ENCODE measurements at places on chromosomes 6 and 20. TPM values are rescaled to one million over a fixed set of nuclear protein-coding genes. Genes with fewer than 3 reads are reported as not detected.

GRCh38 chr6:153328194-153328593 is 197.1 kb upstream of the RGS17 start:
- no peaks in the 10 kb centered on the region for H3K4me1 ChIP-seq
- no peaks in the 10 kb centered on the region for H3K36me3 ChIP-seq
- DNase-seq = no peak
- no peak overlapping the region for H3K4me3 ChIP-seq

GRCh38 chr20:15336536-15336935 is 999.1 kb upstream of the FLRT3 start:
- no peaks in the 10 kb centered on the region for H3K27me3 ChIP-seq
- no peak overlapping the region for H3K27ac ChIP-seq
- H3K36me3 ChIP-seq = no peaks in the 10 kb centered on the region
- H3K4me3 ChIP-seq = no peak overlapping the region
- no peak for DNase-seq

The BTNL2 gene
- not detected for total RNA-seq

- no peak for DNase-seq
- H3K27me3 ChIP-seq = peaks cover under 1% of the 10 kb centered on the region
- no peaks in the 10 kb centered on the region for H3K36me3 ChIP-seq
- no peak overlapping the region for H3K27ac ChIP-seq
- no peaks in the 10 kb centered on the region for H3K4me1 ChIP-seq
Measured at GRCh38 chr20:52534616-52535015, 343.0 kb upstream of the ZFP64 start.

The GSTA3 gene
- not detected for total RNA-seq

The GFRAL gene
- total RNA-seq = not detected

The ANKRD6 gene
- total RNA-seq = 11.1 TPM

The CST2 gene
- not detected for total RNA-seq

- no peak overlapping the region for H3K4me3 ChIP-seq
- peaks cover 92% of the 10 kb centered on the region for H3K4me1 ChIP-seq
- no peaks in the 10 kb centered on the region for H3K27me3 ChIP-seq
- H3K27ac ChIP-seq = peak overlapping the region; percentile 74
- no peak for DNase-seq
Measured at GRCh38 chr6:75397656-75398465, 95.7 kb downstream of the FILIP1 start.

The OVOL2 gene
- total RNA-seq = not detected

GRCh38 chr6:30816791-30817739 is 67.3 kb upstream of the DDR1 start:
- DNase-seq = no peak
- peaks cover 34% of the 10 kb centered on the region for H3K4me1 ChIP-seq
- no peaks in the 10 kb centered on the region for H3K27me3 ChIP-seq
- no peak overlapping the region for H3K4me3 ChIP-seq
- no peak overlapping the region for H3K27ac ChIP-seq

- H3K4me3 ChIP-seq = no peak overlapping the region
- peak; percentile 40 for DNase-seq
- H3K27me3 ChIP-seq = peaks cover 42% of the 10 kb centered on the region
- H3K27ac ChIP-seq = no peak overlapping the region
Measured at GRCh38 chr20:22686097-22686496, 101.7 kb upstream of the FOXA2 start.

DNA sequence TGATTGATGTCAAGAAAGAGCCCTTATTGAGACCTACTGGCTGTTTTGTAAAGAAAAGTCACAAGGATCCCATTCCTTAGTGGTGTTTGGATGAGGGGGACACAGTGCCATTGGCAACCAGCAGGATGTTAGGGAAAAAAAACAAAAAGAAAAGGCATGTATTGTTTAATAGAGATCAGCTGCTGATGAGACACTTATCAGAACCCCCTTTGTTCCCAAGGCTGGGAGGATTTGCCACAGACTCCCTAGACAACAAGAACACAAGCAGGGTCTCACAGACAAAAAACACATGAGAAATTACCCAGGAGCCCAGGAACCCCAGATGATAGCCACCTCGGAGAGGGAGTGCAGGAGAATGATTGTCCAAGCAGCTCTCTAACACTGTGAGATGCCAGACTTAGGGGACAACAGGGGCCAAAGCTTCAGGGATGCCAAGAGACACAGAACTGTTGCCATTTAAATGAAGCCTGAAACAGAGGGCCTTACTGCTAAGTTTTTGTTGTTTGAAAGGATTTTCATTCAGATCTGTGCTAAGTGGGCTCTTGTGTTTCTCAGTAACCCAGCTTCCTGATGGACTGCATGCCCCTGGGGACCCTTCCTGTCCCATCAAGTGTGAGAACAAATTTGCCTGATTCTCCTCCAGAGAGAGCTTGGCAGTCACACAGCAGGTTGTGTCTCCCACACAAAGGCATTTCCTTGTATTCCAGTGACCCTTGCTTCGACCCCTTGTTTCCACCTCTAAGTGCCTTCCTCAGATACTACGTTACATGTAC is 48.7 kb upstream of the HEY2 start:
- H3K27me3 ChIP-seq = no peaks in the 10 kb centered on the region
- no peak for DNase-seq
- H3K4me3 ChIP-seq = no peak overlapping the region
- H3K27ac ChIP-seq = no peak overlapping the region

GRCh38 chr20:39762716-39763115 is 800.6 kb downstream of the DHX35 start:
- no peak overlapping the region for H3K4me3 ChIP-seq
- no peaks in the 10 kb centered on the region for H3K4me1 ChIP-seq
- H3K27me3 ChIP-seq = no peaks in the 10 kb centered on the region
- H3K27ac ChIP-seq = no peak overlapping the region
- no peaks in the 10 kb centered on the region for H3K36me3 ChIP-seq

Measured in left ventricle myocardium inferior (tissue), 1 donor.